Skeletal muscle cell (primary cell): ENCODE measurements at places on chromosomes 3 and 15.

DNA sequence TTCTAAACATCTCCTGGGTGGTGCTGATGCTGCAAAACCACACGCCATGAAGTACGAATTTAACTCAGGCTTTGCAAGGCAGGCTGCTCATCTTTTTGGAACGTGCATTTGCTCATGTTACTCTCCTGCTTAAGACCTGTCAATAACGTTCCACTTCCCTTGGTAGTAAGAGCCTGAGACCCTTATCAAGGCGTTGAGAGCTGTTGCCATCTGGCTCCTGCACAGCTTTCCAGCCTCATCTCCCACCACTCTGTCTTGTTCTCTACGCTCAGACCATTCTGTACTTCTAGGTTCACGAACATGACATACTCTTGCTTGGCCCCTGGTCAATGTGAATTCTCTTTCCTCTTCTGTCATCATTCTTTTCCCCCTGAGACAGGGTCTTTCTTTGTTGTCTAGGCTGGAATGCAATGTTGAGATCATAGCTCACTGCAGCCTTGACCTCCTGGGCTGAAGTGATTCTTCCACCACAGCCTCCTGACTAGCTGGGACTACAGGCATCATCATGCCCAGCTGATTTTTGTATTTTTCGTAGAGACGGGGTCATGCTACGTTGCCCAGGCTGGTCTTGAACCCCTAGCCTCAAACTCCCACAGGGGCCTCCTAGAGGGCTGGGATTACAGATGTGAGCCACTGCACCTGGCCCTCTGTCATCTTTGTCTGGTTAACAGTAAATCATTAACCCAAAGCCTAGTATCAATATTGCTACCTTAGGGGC is 202.8 kb downstream of the CADPS start:
- no peak for DNase-seq

DNA sequence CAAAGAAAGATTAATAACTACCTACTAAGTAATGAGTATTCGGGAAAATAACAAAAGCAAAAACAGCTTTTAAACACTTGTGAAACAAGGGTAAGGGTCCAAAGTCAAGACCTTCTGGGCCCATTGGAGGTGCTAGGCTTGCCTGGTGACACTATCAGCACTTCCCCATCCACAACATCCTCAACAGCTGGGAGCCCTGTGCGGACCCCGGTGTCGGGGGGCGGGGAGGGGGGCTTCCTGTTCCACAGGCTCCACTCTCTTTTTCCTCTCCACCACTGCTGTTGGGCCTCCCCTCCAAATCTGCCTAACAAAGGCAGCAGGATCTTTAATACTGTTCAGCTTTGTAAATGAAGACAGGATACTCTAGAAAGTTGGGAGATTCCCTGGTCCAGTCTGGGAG is 21.6 kb downstream of the NGRN start:
- DNase-seq: no peak

- no peak for DNase-seq
These were observed 59.8 kb downstream of the SNX4 start for GRCh38 chr3:125460233-125460632.

- DNase-seq: peak; percentile 75
These were observed 25.1 kb downstream of the FSTL1 start for GRCh38 chr3:120425572-120426250.

DNA sequence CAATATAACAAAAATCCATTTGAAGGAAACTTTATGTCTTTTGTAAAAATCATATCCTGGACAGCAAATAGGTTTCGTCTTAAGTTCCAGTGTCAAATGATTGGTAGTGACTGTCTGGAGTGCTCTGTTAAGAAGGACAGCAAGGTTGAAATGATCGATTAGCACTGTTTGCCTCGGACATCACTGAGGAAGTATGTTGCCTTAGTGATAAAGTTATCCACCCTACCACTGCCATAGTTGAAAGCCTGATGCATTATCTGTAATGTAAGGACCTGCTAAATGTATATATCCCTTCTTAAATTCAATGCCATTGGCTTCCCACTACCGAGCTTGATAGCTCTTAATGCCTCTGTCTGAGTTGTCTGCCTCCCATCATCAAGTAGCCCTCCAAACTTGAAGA is 70.0 kb downstream of the CFAP20DC start:
- DNase-seq: no peak

DNA sequence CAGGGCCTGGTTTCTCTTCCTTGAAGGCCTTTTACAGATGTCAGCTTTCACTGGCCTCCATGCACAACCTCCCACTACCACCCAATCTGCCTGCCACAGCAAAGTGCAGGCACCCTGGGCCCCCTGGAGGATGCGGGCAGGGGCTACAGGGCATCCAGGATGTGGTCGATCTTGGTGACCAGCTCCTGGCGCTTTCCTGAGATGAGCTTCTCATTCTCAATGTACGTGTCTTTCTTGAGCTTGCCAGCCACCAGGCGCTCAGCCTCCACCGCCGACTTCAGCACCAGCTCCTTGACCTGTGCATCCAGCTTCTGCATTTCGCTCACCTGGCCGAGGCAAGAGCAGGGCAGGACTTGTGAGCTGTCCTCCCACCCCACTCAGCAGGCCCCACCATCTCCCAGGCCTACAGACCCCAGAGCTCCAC is 30.3 kb downstream of the RPN1 start:
- DNase-seq: no peak
